NCI-H2107 (cell line): ENCODE measurements at places on chromosomes 1 and 21.

- DNase-seq, result no peak
Observed at GRCh38 chr1:43524804-43525203, 5.9 kb upstream of the PTPRF start.

DNA sequence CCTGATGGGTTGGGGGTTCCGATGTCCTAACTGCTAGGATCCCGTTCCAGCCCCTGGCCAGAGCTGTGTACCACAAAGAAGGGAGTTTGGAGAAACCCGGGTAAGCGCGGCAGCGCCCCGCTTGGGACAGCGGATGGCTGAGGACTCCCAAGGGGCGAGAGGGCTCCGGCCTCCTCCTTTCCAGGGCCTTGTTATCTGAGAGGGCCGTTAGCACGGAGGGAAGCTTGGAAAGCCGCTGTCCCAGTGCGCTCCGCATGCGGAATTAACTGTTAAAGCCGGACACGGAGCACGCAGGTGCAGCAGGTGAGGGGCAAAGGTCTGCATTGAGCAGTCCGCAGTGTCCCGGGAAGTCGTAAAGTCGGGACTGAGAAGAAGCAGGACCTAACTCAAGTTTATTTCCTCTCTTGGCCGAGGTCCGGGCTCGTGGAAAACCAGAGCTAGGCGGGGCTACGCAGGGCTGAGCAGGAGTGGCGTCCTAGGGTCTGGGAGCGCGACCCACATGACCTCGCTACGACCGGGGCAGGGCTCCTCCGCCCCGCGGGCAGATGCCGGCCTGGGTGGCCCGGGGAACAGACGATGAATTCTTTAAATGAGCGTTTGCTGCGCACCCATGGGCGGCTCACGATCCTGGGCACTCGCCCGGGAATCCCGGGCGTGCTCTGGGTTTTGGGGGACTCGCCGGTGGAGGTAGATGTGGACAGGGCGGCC lies 4.5 kb downstream of the LHX4 start:
- DNase-seq, result no peak

- peak; percentile 24 for DNase-seq
Observed at GRCh38 chr1:116878804-116879477, 30.8 kb upstream of the PTGFRN start.

- DNase-seq, result no peak
Observed at GRCh38 chr1:116033322-116033721, 57.0 kb downstream of the SLC22A15 start.

DNA sequence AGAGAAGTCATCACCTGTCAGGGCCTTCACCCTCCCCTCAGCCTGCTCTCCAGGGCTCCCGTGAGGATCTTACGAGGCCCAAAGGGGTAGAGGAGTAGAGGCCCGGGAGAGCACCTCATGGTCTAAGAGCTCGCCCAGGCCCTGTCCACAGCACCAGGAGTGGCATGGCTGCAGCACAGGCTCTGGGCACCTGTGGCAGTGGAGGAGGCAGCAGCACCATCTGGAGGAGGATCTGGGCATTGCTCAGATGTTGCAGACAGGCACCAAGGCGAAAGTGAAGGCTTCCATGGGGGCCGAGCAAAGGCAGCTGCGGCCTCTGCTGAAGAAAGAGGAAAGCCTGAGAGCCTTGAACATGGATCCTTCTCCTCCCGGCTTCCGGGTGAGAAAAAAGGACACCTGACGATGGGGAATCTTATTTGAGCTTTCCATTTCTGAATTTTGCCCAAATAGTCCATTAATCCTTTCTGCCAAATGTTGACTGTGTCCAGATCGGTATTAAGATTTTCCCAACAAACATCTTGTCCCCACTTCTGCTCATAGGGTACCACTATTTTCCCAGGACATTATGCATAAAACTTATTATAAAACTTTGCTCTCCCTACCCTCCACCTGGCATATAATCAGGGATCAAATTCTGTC lies 604.7 kb downstream of the PTPRC start:
- no peak for DNase-seq
